Glutamatergic neuron (in vitro differentiated cells): ENCODE measurements at places on chromosomes 13 and 19.

- peak; percentile 43 for DNase-seq
Measured at GRCh38 chr13:29484236-29484635, 111.3 kb downstream of the SLC7A1 start.

DNA sequence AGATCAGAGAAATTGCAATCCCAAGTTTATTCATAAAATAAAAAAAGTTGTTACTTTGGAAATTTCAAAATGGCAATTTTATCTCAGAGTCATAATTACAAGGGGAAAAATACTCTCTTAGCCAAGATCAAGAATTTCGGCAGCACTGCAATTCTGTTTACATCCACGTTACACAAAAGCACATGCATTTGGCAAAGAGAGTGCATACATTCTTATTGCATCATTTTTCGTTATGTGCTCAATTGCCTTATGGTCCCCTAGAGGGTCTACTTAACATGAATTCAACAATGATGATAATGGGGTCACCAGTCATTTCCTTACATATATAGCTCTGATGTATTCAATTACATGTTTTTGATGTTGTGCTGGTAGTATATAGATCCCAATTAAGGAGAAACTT lies 498.0 kb downstream of the DIAPH3 start:
- DNase-seq = no peak

GRCh38 chr13:106529415-106530170 lies 5.9 kb downstream of the EFNB2 start:
- no peak for DNase-seq

GRCh38 chr13:50691176-50691680 lies 152.3 kb downstream of the DLEU7 start:
- no peak for DNase-seq

DNA sequence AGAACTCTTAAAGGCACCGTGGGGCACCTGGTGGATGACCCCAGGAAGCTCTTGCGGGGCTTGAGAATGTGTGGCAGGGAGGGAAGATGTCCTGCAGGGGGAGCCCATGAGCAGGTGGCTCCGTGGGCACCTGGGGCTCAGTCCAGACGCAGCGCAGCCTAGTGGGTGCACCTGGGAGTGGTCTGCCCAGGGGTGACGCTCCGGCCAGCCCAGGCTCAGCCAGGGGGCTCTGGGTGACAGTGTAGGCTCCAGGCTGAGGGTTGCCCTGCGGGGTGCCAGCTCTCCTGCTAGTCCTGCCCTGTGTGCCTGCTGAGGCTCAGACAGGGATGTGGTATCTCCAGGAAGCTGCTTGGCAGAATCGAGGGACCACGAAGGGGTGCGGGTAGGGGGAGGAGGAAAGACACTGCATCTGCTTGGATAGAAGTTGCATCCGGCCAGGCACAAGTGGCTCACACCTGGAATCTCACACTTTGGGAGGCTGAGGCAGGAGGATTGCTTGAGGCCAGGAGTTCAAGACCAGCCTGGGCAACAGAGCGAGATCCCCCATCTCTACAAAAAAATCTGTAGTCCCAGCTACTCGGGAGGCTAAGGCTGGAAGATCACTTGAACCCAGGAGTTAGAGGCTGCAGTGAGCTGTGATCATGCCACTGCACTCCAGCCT lies 15.0 kb upstream of the PGLS start:
- DNase-seq = peak; percentile 84

GRCh38 chr13:25525884-25526283 lies 154.1 kb downstream of the ATP8A2 start:
- DNase-seq = no peak

- peak; percentile 41 for DNase-seq
Measured at GRCh38 chr13:32415019-32415418, 12.9 kb downstream of the N4BP2L1 start.

DNA sequence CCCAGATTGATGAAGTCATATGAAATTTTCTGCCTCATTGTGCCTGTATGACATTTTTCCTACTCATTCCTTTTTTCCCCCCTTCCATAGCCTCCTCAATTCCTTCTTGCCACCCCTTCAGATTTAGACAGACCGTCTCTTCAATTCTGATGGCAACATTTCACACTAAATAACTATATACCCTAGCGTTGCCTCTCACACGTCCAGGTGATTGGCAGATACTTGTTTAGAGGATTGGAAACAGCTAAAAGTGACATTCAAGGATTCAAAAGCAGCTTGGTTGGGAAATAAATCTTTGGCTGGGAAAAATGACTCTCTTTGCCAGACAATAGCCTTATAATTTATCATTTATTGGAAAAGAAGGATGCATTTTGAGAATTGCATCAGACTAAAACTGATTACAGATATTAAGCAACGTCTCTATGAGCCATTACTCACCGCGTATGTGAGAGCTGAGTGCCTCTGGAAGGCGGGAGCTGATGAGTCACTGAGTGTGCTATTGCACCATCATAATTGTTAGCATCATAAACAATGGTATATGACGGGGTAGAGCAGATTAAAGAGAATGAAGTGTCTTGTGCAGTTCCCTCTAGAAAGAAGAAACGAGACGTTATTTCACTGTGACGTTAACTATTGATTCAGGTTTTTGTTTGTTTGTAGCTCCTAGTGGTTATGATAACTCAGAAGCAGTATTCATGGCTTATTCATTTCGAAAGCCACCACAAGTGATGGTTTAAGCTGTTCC lies 61.1 kb upstream of the FAM216B start:
- DNase-seq = no peak

- no peak for DNase-seq
Measured at GRCh38 chr13:18948664-18949488, 232.7 kb downstream of the TUBA3C start.

DNA sequence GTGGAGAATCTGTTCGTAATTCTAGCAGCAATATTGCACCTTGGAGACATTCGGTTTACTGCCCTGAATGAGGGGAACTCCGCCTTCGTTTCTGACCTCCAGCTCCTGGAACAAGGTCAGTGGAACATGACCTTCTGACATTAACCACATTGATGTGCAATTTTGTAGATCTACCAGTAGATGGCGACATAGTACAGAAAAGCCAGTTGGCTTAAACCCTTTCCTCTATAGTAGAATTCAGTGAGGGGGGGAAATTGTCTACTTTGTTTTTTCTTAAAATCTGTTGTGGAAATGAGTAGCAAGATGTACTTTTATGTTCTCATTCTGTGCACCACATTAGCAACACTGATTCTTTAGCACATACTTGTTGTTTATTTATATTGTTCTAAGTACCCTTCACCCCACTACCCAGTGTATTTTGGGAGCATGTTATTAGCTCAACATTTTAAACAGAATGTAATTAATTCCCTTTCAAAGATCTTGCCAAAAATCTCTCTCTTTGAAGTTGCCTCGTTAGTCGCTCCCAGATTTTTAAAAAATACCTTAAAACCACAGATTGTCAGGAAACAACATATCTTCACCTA lies 332.2 kb downstream of the MYO16 start:
- DNase-seq = no peak

- DNase-seq = peak; percentile 33
Measured at GRCh38 chr13:20525144-20525600, 485 bp downstream of the CRYL1 start.

- DNase-seq = no peak
Measured at GRCh38 chr13:99154064-99154463, 46.6 kb upstream of the UBAC2 start.

DNA sequence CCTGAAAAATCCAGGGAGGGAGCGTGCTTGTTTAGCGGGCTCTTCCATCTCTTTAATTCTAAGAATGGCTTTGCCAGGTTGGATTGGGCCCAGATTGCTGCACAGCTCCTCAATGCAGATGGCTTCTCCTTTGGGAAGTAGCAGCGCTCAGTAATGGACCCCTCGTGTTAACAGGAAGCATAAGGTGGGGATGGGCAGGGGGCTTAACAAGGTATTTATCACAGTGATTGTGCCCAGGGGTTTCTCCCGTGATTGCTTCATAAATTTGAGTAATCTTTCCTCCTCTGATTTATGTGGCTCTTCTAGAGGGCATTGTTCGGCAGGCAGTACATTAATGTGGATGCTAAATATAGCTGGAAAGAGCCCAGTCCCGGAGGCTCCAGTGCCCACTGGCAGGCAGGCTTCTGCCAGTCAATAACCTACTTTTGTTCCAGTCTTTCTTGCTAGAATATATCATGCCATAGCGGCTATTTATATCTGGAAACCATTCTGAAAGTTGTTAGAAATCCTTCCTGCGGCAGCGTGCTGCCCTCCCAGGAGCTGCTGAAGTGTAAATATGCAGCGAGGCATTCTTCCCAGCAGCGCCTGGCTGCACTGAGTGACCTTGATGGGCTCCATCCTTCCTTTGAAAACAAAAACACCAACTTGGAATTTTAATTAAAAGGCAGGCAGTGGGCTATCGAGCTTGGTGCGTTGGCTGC lies 65.0 kb downstream of the FGF9 start:
- no peak for DNase-seq

DNA sequence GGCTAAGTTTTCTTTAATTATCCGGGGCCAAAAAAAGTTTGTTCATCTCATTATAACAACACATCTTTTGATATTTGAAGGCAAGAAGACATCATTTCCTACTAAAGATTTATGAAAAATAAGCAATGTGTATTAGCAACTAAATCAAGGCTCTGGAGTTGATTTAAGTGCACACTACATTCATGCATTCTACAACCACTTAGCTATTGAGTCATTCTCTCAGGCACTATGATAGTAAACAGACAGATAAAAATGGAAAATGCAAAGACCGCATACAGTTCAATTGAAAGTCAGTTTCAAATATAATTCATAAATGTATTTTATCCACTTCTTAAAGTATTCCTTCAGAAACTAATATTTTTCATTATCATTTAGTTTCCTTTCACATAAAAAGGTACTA lies 1395.2 kb downstream of the PCDH9 start:
- no peak for DNase-seq

DNA sequence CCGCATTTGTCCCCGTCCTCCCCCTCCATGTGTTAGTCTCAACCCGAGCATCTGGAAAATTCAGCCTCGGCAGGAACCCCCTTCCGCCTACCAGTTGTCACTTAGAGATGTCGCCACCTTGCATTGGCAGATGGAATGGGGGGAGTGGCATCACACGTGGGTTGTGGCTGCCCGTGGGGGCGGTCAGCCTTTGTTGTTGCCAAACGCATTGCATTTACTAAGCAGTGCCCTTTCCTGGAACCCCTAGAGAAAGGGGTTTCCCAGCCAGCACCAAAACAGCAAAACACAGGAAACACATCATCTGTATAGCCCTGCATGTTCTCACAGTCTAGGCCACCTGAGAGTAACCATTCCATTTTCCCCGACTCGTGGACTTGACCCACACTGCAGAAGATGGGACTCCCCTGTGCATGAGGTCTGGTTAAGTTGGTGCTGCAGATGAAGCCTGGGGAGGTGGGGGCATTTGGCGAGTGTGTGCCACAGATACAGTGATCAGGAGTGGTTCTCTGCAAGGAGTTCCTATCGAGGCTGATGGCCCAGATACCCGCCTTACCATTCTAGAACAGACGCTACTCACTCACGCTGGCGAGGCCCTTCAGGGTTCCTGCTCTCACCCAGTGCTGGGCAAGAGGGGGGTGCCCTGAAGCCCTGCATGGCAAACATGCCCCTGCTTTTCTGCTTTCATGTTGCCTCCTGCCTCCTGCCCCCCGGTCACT lies 38.3 kb downstream of the TMED1 start:
- DNase-seq = no peak

GRCh38 chr13:66585669-66586203 lies 644.4 kb downstream of the PCDH9 start:
- no peak for DNase-seq

- no peak for DNase-seq
Measured at GRCh38 chr13:67143544-67144115, 86.5 kb downstream of the PCDH9 start.
